ENCODE measurements at places on chromosomes 7 and 10.
A peak's percentile ranks its signal among the peaks of the same experiment; 100 is the strongest.

DNA sequence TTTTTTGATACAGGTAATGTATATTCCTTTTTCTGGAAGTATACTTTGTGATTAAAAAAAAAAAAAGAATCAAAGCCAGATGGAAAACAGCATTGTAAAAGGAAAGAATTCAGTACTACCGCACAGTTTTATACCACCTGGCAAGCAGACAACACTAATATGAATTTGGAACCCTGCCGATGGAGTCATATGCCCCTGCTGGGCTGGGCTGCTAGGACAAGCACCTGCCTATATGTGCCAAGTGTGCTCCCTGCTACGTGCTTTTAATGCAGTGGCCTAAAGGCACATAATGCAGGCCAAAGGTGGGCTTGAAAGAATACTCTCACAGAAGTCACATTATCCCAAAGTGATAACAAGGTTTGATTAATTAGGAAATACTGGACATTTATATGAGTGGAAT, 29.8 kb upstream of the WAC start:
- no peak for DNase-seq

- DNase-seq = no peak
Measured at GRCh38 chr7:155858521-155859061, 46.3 kb upstream of the SHH start.

DNA sequence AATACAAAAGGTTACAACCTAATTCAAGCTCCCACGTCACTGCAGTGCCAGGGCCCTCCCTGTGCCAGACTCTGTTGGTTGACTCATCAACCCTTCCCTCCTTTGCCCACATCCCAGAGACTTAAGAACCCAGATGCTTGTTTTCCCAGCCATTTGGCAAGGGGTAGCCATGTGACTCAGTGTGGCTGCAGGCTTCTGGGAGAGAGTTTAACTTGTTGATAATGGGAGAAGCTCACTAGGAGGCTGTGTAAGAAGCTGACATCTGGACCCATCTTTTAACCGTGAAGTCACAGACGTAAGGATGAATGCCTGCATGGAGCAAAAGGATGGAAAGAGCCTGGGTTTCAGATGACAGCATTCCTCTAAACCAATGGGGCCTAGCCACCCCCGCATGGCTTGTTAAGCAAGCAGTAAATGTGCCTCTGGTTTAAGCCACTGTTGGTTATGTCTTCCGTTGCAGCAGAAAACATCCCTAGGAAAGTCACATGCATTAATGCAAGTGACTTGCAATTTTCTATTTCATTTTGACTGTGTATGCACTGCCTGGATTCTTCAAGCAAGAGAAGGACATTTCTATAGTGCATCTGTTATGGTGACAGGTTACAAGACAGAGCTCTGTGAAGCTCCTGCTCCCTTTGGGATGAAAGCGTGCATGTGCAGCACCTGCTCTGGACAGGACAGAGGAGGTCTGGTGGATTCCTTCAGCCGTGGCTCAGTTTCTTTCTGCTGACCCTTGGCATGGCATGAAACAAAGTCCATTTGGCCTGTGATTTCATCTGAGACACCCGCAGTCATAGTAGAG, 57.5 kb upstream of the CREB5 start:
- DNase-seq = peak; percentile 85

DNA sequence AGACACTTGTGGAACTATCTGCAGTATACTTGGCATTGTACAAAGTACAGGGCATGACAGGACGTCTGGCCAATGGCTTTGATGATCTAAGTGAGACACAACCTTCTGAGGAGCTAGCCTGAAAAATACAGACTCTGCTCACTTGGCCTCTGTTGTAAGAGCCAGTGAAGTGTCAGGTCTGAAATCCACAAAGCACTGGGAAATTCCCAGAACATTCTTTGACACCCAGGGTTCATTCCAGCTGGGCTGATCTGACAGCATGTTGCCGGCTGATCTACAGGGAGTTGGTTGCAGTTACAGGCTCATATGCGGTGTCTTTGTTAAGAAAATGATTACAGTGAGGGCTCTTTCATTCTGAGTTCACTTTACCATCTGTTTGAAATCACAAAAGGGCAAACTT, 354.6 kb downstream of the PHF14 start:
- no peak for DNase-seq

GRCh38 chr10:58264780-58265179, 2.9 kb downstream of the IPMK start:
- DNase-seq = no peak

DNA sequence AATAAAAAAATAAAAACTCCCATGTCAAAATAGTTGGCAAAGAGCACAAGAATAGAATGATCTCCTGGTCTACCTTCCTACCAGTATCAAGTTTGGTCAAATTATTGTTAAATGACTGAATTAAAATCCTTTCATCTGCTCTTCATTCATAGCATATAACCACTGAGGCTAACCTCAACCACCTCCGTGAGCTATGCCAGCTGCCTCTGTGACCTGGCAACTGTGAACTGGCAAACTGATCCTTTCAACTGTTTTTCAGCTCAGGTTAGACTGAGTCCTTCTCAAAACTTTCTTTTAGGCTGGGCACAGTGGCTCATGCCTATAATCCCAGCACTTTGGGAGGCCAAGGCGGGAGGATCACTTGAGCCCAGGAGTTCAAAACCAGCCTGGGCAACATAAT, 36.1 kb downstream of the NUDCD3 start:
- DNase-seq = no peak

- no peak for DNase-seq
Measured at GRCh38 chr10:35934642-35934995, 292.5 kb upstream of the FZD8 start.

GRCh38 chr7:24591152-24591551, 17.9 kb downstream of the PALS2 start:
- no peak for DNase-seq

DNA sequence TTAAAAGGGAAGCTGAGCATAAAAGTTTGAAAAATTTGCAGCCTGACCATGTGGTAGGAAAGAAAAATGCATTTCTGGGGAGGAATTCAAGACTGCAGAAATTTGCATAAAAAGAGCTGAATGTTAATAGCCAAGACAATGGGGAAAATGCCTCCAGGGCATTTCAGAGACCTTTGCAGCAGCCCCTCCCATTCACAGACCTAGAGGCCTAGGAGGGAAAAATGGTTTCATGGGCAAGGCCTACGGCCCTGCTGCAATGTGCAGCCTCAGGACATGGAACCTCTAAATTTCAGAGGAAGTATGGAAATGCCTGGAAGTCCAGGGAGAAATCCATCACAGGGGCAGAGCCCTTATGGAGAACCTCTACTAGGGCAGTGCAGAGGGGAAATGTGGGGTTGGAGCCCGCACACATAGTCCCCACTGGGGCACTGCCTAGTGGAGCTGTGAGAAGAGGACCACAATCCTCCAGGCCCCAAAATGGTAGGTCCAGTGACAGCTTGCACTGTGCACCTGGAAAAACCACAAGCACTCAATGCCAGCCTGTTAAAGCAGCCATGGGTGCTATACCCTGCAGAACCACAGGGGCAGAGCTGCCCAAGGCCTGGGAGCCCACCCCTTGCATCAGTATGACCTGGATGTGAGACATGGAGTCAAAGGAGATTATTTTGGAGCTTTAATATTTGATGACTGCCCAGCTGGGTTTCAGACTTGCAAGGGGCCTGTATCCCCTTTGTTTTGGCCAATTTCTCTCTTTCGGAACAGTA, 243.8 kb downstream of the DNAJB9 start:
- no peak for DNase-seq

DNA sequence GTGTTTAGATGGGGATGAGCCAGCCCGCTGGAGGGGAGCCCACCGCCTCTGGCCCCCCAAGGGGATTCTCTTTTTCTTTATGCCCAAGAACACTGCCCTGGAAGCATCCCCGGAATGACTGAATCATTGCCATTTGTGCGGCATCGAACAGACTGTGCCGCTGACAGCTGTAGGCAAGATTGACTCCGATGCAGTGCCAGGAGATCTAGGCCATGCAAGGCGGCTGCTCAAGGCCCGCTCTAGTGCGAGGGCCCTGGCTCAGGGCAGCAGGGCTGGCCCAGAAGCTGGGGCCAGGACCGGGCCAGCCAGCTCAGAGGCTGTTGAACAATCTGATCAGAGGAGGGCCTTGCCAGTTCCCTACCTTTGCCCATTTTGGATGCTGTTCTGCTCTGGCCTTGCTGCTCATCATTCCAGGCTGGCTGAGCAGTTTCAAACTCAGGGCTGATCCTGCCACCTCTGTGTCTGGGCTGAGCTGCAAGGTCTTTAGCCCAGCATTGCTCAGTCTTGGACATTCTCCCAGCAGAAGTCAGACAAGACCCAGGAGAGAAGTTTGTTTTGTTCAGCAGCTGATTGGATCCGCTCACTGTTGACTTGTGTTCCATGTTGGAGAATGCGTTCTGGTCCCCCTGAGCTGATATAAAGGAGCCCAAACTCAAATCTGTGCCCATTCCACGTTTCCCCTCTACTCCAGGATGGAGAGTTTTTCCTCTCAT, 485.3 kb upstream of the GALNT17 start:
- DNase-seq = no peak

DNA sequence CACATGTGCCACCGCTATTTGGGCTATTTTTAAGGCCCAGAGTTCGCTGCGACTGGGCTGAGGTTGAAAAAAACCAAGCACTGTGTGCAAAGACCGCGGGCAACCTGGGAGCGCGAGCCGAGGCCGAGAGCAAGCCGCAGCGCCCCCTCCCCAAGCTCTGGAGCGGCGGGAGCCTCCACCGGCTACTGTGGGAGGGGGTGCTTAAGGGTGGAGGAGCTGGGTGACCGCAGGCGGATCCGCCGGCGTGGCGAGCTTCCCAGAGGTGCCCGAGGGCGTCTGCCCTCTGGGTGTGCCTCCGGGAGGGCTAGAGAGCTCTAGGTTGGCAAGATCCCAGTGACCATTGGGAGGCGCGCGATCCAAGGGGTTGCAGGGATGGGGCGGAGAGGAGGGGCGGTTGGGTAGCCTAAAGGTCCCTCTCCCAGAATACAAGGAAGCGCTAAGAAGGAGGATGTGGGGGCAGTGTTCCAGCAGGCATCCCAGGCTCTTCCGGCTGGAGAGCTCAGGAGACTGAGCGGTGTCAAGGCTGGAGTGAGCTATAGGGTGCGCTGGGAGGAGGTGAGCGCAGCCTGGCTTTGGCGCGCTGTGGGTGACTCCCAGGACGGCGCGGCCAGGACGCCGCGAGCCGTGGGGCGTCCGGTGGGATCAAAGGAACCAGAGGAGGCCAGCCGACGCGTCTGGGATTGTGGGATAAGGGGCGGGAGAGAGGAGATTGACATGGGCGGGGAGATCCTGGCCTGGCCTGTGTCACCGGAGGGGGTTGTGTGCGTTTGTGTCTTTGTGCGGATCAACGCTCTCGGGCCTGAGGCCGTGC, 8.0 kb downstream of the DLX5 start:
- no peak for DNase-seq

- no peak for DNase-seq
Measured at GRCh38 chr7:92636018-92636560, 45.9 kb upstream of the FAM133B start.

GRCh38 chr7:74017125-74017524, 10.8 kb upstream of the ELN start:
- no peak for DNase-seq

GRCh38 chr7:100699018-100699417, 5.0 kb upstream of the GIGYF1 start:
- no peak for DNase-seq

DNA sequence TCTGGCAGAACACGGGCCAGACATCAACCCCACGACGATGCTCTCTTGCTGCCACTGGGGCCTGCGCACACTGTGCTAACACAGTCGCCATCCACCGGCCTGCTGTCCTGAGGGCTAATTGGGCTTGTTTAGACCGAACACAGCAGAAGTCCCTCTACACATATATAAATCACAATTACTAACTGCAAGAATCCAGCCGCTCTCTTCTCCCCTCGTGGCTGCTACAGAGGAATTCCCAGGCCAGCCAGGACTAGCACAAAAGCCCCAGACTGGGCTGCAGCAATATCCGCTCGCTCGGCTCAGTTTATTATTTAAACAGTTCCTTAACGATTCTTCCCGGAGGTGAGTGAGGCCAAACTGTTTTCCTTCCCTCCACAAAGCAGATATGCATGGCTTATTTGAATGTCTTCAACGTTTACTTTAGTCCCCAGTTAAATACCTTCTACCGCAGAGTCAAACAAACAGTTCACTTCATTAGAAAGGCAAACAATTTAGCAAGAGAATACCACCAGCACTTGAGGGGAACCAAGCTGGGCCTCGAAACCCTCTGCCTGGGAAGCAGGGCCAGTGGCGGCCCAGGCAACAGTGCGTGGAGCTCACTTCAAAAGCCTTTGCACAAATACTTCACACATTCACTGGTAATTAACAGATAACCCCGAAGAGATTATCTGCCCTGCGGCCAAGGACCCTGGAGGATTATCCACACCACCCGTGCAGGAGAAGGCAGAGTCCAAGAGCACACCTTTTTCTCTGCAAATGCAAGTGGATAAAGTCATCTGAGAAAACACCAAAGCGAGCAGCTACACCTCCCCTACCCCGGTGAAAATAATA, 145.3 kb downstream of the GLI3 start:
- no peak for DNase-seq

- DNase-seq = no peak
Measured at GRCh38 chr10:103845972-103846371, 9.4 kb downstream of the SH3PXD2A start.

- no peak for DNase-seq
Measured at GRCh38 chr10:34438741-34439140, 376.4 kb downstream of the PARD3 start.

DNA sequence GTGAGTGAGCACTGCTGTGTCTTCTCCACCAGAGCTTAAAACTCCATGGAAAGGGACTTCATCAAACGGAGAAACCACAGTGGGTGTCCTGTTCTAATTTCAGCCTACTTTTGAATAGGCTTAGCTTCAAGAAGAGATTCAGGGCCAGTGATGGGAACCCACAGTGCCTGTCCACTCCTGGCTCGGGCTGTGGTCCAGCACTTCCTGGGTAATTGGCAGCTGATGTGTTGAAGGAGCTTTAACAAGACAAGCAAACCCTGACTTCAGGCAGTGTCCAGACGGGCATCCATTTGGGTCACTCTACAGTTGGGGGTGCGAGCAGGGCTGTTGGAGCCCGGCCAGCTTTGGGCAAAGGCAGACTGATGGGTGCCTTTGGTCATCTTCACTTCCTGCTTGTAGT, 14.5 kb downstream of the VWC2 start:
- DNase-seq = no peak

DNA sequence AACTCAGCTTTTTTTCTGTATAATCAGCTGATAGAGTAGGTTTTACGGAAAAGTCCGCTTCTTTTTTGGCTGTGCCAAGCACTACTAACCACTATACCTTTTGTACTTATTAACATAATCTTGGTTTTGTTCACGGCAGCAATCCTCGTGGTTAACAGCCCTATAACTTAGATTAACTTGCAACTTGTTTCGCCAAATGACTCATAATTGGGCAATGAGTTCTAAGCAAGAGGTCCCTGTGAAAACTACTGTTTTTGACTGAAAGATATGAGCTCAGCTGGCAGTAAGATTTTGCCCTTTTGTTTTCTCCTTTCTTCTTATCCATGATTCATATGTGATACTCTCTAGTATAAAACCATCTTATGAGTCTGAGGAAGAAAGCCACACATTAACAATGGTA, 345.0 kb upstream of the PCDH15 start:
- DNase-seq = no peak

DNA sequence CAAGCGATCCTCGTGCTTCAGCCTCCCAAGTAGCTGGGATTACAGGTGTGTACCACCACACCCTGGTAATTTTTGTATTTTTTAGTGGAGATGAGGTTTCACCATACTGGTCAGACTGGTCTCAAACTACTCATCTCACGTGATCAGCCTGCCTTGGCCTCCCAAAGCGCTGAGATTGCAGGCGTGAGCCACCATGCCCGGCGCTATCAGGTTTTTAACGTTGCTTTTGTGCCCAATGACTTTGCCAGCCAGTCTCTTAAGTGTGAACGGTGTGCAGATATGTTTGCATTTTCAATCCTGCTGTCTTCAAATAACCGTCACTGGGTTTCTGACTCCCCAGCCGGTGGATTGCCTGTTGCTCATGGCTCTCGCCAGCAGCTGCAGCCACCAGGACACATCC, 201.8 kb upstream of the PPP2R2D start:
- DNase-seq = no peak

Data from RWPE2 (cell line).